Stimulated activated CD4-positive, alpha-beta T cell treated with anti-CD3 and anti-CD28 coated beads, TNF-alpha, amount 100 ng/mL, for 24 hours (primary cell): ENCODE measurements at places on chromosomes 13 and 19.

DNA sequence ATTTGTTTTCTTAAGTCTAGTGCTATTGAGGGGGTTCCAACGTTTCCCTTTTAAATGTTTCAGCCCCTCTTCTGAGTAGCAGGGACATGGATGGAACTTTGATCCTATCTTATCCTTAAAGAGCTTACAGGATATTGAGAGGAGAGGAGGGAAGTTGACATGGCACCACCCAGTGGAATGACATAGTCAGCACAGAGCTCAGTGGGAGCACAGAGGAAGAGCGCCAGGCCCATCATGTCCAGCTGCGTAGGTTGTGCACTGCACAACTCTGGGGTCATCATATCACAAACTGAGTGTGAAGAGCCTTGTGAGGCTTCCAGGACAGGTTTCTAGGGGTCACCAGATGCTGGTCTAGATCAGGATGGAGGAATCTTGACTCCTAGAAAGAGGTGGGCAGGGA, 4.6 kb upstream of the CDC42EP5 start:
- DNase-seq, result no peak

- DNase-seq, result no peak
Measured at GRCh38 chr13:34993470-34993869, 51.4 kb downstream of the NBEA start.

DNA sequence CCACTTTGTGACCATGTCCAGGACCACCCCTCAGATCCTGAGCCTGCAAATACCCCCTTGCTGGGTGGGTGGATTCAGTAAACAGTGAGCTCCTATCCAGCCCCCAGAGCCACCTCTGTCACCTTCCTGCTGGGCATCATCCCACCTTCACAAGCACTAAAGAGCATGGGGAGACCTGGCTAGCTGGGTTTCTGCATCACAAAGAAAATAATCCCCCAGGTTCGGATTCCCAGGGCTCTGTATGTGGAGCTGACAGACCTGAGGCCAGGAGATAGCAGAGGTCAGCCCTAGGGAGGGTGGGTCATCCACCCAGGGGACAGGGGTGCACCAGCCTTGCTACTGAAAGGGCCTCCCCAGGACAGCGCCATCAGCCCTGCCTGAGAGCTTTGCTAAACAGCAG, 7.7 kb upstream of the CEACAM7 start:
- DNase-seq, result no peak

GRCh38 chr19:48147597-48148175, 22.5 kb downstream of the LIG1 start:
- DNase-seq, result no peak

GRCh38 chr19:49448432-49448786, 3.2 kb downstream of the PIH1D1 start:
- no peak for DNase-seq

DNA sequence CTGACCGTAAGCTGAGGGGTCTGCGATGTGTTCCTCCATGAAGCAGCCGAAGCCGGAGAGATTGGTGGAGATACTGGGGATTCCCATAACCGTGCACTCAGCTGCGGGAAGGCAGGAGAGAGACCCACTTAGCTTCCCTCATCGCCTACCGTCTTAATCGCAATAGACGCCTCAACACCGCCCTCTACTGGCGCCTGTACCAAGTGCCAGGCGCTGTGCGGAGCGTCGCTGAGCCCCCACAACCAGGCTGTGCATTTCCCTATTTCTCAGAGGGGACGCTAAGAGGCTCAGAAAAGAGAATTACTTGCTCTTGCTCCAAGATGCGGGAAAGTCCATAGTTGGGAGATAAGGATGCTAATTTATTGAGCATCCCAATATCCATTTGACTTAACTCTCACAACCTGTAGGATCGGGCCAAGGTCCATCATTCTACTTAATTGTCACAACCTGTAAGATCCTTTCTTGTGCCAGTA, 5.8 kb downstream of the FTL start:
- peak; percentile 75 for DNase-seq

- DNase-seq, result no peak
Measured at GRCh38 chr19:17402982-17403855, 2.2 kb downstream of the BST2 start.

- DNase-seq, result no peak
Measured at GRCh38 chr19:21513651-21514050, 8.2 kb downstream of the ZNF429 start.
